Stimulated activated CD8-positive, alpha-beta memory T cell treated with anti-CD3 and anti-CD28 coated beads, Interleukin-7, amount 100 ng/mL, for 1 hour (primary cell): ENCODE measurements at places on chromosomes 5 and 9.

DNA sequence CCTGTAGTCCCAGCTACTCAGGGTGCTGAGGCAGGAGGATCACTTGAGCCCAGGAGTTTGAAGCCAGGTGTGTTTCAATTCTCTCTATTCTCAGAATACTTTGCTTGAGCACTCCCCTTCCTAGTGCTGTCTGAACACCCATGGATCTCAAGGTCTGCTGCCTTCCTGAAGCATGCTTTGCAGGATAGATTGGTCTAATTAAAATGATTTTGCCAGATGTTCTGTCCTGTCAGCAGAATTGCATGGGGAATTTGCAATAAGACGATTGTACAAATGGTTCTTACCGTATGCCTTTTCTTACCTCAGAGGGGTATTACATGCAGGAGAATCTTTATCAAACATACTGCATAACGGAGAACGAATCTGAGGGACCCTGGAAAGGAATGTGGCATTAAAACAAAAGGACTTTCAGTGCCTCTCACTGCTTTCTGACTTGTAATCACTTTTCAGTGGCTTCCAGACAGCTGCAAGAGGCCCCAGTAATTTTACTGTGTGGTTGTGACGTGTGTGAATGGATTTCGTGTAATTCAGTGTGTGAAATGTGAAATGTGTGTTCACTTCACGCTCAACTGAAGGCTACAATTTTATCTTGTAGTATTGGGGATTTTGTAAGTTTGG, 587.2 kb upstream of the SEMA6A start:
- no peak for DNase-seq

GRCh38 chr5:102759700-102760099, 4.6 kb downstream of the PAM start:
- no peak for DNase-seq

GRCh38 chr5:14512574-14512973, 69.0 kb upstream of the OTULINL start:
- DNase-seq = no peak

GRCh38 chr9:136299541-136299940, 4.4 kb downstream of the CCDC187 start:
- DNase-seq = no peak

- DNase-seq = no peak
These were observed 139.3 kb upstream of the NFIB start for GRCh38 chr9:14453286-14453685.

DNA sequence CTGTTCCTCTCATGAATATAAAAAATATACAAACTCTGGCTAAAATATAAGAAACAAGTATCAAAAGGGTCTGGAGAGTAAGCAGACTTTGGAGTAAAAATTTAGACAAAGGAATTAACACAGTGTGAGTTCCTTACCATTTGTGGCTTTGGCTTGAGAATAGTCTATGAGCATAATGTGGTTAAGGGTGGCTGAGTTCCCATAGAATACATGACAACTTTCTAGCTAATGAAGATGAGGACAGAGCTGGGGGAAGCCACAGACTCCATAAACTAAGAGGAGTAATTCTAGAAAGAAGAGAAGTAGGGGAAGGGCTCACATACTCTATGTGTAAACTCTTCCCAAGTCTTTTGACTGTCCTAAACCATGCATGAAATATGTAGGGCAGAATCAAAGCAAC, 79.4 kb downstream of the CAAP1 start:
- DNase-seq = no peak

GRCh38 chr9:89901920-89902319, 297.1 kb downstream of the GADD45G start:
- DNase-seq = no peak

DNA sequence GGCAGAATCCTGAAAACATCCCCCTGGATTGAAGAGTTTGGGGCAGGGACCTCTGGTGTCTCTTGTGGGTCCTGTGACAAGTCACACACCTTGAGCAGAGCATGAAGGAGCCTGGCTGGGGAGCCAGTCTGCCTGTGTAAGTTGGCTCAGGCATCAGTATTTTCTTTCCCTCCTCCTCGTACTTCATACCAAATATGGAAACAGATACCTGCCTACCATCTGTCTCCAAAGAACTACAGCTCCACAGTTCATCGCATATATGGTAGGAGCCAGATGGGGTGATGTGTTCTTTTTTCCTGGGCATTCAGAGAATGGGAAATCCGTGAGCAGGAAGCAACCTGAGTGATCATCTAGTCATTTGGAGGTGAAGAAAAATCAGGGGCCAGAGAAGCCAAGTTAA, 177.3 kb upstream of the RAD23B start:
- no peak for DNase-seq

- DNase-seq = no peak
These were observed 56.3 kb downstream of the INSYN2B start for GRCh38 chr5:169923988-169924387.

DNA sequence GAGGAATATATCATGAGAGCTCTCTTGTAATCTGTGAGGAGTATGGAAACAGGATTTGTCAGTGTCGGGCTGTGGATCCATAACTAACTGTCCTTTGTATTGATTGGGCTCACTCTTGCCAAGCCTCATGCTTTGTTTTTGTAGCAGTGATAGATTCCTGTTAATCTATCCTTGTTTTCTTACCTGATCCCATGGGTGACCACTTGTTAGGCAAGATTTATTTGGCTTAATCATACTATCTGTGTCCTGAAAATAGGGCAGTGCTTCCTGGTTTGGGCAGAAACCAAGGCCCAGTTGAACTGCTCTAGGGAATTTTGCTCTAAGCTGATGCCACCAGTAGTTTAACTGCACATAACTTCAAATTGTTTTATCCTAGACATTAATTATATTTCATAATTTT, 6.1 kb downstream of the NDFIP1 start:
- DNase-seq = no peak

- no peak for DNase-seq
These were observed 144.5 kb upstream of the NUDT12 start for GRCh38 chr5:103706939-103707682.

- DNase-seq = no peak
These were observed 180.8 kb downstream of the GOLPH3 start for GRCh38 chr5:31993165-31993961.

DNA sequence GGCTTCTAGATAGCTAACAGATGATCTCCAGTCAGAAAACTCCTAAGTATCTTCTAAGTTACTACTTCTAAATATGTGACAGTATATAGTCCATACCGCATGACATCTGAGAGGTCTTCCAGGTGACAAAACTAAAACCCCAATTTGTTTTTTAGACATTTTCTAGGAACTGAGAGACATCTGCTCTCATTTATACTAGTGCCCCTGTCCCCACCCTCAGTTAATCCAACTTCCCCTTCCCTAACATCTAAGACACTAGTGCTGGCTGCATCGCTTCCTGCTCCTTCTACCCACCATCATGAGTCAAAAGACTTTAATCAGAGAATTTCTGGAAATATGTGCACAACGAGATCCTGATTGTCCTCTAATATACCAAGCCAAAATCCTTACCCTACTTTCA, 37.9 kb downstream of the FBXW11 start:
- DNase-seq = no peak

DNA sequence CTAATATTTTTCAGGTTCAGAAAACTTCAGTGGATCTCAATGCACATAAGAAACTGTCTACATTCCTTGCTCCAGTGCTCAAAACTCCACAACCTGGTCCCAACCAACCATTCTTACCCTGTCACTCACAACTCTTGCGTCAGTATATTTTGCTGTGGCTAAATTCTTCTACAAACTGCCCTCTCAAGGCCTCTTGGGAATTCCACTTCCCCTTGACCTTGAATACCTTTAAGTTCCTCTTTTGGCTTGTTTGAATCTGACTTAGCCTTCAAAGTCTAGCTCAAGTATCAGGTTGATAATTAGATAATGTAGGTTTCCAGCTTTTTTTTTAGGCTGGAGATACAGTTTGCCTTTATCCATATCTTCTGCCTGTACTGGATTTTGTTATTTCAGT, 128.3 kb downstream of the SLF1 start:
- no peak for DNase-seq

DNA sequence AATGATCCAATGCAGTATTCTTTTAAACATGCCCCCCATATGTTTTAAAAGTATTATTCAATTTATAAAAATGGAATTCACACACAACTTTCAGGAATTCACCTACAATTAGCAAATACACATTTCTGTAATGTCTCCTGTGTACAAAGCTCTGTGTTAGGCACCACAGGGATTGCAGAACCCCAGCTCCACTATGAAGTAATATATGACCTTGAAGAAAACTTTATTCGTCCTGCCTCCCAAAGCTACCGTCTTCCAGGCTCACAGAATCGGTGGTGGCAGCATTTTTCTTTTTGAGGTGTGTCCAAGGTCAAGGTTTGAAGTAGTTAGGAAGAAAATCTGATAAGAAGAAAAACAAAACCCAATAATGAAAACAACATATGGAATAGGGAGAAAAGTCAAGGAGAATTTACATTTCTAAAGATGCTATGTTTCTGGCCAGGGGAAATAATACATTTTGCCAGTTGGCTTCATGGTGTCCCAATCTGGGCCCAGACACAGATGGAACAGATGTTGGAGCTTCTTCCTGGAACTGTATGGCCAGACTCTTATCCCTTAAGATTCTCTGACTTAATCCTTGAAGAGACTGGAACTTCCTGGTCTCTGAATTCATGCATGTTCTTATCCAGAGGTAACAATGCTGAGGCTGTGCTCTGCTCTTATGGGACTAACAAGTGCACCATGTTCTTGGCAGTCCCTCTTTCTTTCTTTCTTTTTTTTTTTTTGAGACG, 22.0 kb upstream of the LVRN start:
- DNase-seq = no peak

- no peak for DNase-seq
These were observed 172.0 kb downstream of the ROR2 start for GRCh38 chr9:91778031-91778430.

DNA sequence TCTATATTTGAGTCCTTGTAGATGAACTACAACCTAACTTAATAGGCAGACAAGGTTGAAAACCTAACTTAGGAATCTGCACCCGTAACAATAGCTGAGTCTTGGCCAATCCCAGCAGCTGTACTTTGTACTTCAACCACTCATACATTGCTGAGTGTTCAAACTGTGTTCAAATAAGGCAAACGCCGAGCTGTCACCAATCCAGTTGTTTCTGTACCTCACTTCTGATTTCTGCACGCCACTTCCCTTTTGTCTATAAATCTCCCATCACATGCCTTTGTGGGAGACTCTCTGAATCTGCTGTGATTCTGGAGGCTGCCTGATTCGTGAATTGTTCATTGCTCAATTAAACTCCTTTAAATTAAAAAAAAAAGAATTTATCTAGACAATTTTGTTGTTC, 167.8 kb upstream of the TUT7 start:
- DNase-seq = no peak

- DNase-seq = no peak
These were observed 60.8 kb upstream of the IRX4 start for GRCh38 chr5:1943481-1943880.

DNA sequence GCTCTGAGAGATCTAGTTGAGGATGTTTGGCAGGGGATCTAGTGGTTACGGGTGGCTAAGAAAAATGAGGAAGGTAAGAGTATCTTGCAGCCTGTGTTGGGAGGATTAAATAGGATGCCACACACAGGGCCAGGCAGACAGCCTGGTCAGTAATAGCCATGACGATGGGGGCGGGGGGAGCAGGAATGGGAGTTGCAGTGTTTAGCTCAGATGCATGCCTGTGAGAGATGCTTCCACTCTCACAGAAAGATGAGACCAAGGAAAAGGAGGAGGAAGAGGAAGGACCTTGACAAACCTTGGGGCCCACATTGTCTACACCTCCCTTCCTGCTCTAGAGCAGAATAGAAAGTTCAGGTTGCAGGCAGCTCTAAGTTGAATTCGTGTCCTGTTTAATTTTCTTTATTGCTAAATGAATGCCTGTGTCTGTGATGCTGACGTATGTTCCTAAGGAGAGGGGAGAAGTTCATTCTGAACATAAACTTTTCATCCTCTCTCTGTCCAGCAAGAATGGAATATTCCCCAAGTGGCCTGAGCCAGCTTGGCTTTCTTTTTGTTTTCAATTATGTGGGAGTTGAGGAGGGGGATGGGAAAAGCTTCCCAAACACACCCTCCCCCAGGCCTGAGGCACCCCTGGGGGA, 28.7 kb downstream of the TGFBI start:
- no peak for DNase-seq

DNA sequence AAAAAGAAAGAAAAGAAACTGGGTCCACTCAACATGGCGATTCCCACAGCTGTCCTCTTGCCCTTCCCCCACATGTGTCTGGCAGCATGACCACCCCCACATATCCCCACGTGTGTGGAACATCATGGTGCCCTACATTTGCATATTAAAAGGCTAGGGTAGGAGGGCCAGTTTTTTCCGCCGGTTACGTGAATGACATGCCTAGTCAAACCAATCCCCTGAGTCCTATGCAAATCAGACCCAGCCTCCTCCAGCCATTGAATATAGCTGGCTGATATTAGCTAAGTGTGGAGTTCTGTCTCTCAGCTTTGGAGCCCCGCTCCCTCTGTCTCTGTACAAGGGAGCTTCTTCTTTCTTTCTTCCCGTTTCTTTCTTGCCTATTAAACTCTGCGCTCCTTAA, 33.0 kb upstream of the CCDC112 start:
- DNase-seq = no peak

- no peak for DNase-seq
These were observed 416.2 kb downstream of the SPOCK1 start for GRCh38 chr5:137082951-137083350.

DNA sequence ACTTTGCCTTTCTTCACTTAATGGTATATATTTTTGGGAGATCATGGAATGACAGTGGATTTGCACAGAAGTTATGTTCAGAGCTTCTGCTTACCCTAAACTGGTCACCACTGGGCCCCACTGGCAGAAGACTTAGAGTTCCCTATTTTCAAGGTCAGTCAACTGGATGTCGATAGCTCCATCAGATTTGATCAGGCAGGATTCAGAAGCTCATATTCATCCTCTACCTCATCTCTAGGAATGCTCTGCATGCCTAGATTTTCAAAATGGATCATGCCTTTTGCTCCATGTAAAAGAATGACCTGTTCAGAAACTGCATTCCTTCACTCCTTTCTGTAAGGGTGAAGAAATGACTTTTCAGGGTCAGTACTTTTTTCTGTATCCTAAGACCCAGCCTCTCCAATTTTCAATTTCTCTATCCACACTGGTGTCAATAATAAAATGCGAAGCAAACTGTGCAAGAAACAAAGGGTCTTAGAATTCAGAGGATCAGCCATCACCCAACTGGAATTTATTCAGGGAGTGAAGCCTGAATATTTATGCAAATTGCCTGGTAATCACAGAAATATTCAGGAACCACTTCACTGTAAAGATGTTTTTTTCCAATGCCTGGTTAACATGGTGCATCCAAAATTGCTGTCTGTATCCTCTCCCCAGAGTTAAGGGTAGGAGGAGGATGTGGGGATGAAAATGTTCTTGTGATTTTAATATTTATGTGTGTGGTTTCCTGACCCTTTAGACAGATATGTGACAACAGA, 125.4 kb downstream of the DOCK2 start:
- no peak for DNase-seq

- no peak for DNase-seq
These were observed 268.4 kb downstream of the ELAVL2 start for GRCh38 chr9:23557689-23558088.
